ENCODE measurements at places on chromosomes 5 and 9.
A peak's percentile ranks its signal among the peaks of the same experiment; 100 is the strongest.

DNA sequence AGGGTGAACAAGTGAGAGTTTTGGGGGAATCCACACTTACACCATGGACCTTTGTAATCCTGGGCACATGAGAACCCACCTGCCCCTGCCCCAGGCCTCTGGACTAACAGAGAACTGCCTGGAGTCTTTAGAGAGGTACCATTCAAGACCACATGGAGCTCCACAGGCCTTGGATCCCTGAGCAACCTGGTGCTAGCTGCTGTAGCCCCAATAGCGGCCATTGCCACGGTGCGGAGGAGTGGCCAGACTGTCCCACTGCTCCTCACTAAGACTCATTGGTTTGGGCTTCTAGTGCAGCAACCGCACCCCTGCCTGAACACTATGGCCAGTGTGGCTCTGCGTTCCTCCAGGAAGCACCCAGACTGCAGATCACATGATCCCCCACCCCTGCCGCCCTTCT is 45.8 kb downstream of the OSMR start:
- DNase-seq, result no peak

DNA sequence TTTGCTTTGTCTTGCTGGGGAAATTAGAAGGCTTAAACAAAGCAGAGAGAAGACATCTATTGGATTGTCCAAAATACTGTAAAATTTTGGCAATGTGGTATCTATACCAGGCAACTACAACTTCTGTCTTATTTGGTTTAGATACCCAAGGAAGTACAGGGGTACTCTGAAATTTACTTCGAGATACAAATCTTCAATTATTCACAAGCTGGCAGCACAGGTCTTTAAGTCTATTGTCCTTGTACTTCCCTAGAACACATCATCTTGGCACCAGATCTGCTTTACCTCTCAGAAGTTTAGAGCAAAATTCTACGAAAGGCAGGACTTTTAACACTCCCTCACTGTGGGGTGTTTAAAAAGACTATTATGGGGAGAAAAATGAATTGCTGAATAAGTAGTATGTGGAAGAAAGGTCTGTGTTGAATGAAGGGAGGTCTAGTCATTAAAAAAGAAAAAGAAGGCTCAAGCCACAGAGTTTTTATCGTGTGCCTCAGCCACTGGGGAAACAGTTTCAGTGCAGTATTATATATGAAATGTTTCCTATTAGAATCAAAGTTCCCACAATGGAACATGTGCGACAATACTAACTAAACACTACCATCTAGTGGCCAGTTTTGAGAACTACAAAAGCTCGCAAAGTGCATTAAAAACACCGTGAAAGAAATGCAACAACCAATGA is 93.7 kb downstream of the PDE4D start:
- DNase-seq, result peak; percentile 61

GRCh38 chr9:31272456-31273295 is 1111.8 kb upstream of the ACO1 start:
- no peak for DNase-seq

DNA sequence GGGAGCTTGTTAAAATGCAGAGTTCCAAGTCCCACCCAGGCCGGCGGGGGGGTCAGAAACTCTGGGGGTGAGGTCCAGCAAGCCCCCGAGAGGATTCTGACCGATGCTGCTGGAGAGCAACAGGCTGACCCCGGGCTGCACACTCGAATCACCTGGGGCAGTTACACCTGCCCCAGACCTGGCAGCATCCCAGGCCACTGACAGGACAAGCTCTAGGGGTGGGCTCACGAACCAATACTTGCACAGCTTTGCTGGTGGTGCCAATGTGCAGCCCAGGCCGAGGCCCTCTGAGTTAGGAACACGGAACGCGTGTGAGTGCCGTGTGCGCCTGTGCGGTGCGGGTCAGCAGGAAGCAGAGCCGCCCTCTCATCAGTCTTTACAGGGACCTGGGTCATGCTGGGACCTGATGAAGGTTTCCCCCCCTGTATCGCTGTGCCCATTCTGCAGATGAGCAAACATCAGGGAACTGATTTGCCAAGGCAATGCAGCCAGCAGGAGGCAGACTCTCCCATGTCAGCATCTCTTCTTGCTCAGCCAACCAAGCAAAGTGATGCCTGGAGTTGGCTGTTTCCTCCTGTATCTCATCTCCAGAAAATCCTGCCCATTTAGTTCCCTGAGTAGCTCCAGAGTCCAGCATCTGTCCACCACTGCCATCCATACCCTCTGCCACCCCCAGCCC is 16.3 kb downstream of the FAM163B start:
- DNase-seq, result peak; percentile 13

Data from CD4-positive, alpha-beta T cell treated with Interleukin-10 for 1 hour (primary cell).